ENCODE measurements at places on chromosomes 1 and 21. TPM values are rescaled to one million over a fixed set of nuclear protein-coding genes. Genes with fewer than 3 reads are reported as not detected.

DNA sequence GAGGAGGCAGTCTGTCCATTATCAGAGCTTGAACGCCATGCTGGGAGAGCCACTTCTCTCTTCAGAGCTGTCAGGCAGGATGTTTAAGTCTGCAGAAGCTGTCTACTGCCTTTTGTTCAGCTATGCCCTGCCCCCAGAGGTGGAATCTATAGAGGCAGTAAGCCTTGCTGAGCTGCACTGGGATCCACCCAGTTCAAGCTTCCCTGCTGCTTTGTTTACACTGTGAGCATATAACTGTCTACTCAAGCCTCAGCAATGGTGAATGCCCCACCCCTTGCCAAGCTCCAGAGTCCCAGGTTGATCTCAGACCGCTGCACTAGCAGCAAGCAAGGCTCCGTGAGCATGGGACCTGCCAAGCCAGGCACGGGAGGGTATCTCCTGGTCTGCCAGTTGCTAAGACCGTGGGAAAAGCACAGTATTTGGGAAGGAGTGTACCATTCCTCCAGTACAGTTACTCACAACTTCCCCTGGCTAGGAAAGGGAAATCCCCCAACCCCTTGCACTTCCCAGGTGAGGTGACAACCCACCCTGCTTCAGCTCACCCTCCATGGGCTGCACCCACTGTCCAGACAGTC lies 32.5 kb downstream of the RGS13 start:
- H3K36me3 ChIP-seq = no peaks in the 10 kb centered on the region
- no peak overlapping the region for H3K4me3 ChIP-seq
- no peak for DNase-seq
- H3K4me1 ChIP-seq = no peaks in the 10 kb centered on the region
- H3K27me3 ChIP-seq = no peaks in the 10 kb centered on the region

Gene TDRD10
- 0.47 TPM for total RNA-seq

Gene DNAJC8
- total RNA-seq = 146 TPM

Gene HPCA
- 0.24 TPM for total RNA-seq

Gene SUSD4
- 4.6 TPM for total RNA-seq

GRCh38 chr1:90313778-90314177 lies 318.9 kb downstream of the ZNF326 start:
- no peak overlapping the region for H3K4me3 ChIP-seq
- H3K4me1 ChIP-seq = no peaks in the 10 kb centered on the region
- H3K27ac ChIP-seq = no peak overlapping the region
- DNase-seq = no peak
- H3K36me3 ChIP-seq = no peaks in the 10 kb centered on the region

Gene CD5L
- total RNA-seq = 1.2 TPM

GRCh38 chr1:225962440-225962975 lies 21.5 kb upstream of the LEFTY2 start:
- H3K27ac ChIP-seq = no peak overlapping the region
- no peak overlapping the region for H3K4me3 ChIP-seq
- H3K36me3 ChIP-seq = no peaks in the 10 kb centered on the region
- no peaks in the 10 kb centered on the region for H3K4me1 ChIP-seq
- peak; percentile 32 for DNase-seq
